ENCODE measurements at places on chromosomes 12 and 14.

DNA sequence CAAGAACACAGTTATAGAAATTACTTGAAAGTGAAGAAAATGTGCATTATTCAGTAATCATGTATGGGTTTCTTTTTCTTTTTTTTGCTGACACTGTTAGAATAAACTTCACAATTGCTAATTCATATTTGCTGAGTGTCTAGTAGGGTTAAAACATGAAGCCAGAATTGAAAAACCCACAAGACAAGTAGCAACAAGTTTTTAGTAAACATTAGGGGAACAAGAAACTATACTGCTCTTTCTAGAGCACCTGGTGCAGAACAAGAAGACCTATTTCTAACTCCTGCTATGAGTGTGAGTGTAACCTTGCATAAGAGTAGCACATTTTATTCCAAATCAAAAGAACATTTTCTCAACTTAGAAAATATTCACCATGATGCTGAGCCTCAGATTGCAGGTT lies 83.2 kb downstream of the ITPR2 start:
- DNase-seq: no peak

GRCh38 chr14:105899657-105900397 lies 373.4 kb downstream of the TMEM121 start:
- DNase-seq: no peak

- no peak for DNase-seq
Measured at GRCh38 chr14:89563471-89563870, 146.4 kb upstream of the FOXN3 start.

DNA sequence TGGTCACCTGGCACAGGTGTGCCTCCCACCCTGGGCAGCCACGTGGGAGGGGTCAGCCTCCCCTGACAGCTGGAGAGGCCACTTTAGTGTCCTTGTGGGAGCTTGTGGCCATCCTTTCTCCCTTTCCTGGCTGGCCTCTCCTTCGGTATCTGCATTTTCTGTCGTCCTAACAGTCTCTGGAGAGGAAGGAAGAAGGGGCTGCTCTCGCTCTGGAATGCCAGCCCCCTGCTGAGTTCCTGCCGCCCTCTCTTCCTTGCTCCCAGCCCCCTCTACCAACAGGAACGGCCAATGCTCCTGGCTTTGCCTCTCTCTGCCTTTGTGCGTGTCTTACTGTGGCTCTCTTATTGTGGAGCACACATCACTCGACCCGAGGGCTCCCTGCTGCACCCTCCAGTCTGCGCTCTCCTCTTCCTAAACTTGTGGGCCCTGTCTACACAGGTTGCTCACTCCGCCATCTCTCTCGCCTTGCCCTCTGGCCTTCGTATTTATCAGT lies 70.8 kb downstream of the FBXL14 start:
- DNase-seq: no peak

GRCh38 chr14:78356391-78356790 lies 186.2 kb downstream of the NRXN3 start:
- DNase-seq: no peak

DNA sequence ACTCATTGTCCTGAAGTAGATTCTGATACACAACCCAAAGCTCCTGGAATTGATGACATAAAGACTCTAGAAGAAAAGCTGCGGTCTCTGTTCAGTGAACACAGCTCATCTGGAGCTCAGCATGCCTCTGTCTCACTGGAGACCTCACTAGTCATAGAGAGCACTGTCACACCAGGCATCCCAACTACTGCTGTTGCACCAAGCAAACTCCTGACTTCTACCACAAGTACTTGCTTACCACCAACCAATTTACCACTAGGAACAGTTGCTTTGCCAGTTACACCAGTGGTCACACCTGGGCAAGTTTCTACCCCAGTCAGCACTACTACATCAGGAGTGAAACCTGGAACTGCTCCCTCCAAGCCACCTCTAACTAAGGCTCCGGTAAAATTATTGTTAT lies 63.8 kb downstream of the RAD52 start:
- DNase-seq: no peak
